Naive B cell (primary cell): ENCODE measurements at places on chromosomes 1 and 21.

DNA sequence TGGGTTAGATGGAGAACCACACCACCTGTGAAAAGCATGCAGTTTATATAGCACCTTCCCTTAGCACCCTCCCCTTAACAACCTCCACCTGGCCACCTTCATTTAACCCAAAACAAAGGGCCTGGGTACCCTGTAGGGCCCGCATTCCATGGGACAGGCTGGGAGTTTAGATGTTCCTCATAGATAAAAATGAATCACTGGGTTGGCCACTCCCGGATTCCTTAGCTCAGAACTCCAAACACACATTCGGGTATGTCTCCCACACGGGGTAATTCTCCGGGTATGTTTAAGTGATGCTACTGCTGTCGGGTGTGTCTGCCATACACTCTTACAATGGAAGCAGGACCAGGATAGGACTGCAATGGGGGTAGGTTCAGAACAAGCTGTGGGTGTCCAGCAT is 43.9 kb upstream of the FOXO6 start:
- DNase-seq, result no peak

GRCh38 chr1:210344706-210345105 is 16.0 kb downstream of the HHAT start:
- DNase-seq, result no peak

- no peak for DNase-seq
These were observed 180.7 kb upstream of the SGIP1 start for GRCh38 chr1:66353257-66353656.

DNA sequence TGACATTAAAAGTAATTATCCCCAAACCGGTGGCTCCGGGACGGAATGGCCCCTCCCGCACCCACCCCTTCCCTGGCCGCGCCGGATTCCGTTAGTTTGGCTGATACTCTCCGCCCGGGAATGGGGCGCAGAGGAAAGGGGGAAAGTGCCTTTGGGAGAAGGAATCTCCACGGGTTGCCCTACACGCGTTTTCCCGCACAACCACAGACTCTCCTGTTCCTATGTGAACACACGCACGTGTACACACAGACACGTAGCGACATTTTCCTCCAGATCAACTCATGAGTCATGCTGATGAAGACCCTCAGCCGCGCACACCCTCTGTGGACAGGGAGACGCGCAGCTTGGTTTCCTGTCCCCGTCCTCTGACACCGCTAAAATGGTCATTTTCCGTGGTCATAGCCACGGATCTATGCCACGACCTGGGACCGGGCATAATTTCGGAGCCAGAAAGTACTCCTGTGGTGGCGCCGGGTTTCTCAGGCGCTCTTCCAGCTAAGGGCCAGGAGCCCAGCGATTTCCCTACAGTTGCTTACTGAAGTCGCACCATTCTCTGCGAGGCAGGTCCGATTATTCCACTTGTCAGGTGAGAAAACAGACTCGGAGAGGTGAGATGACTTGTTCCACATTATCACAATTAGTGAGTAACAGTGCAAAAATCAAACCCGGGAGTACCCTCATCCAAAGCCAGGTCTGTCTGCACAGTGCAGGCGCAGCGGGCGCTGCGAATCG is 4.0 kb upstream of the DMRTA2 start:
- no peak for DNase-seq

- no peak for DNase-seq
These were observed 2.3 kb upstream of the SLC9A1 start for GRCh38 chr1:27157194-27157593.

DNA sequence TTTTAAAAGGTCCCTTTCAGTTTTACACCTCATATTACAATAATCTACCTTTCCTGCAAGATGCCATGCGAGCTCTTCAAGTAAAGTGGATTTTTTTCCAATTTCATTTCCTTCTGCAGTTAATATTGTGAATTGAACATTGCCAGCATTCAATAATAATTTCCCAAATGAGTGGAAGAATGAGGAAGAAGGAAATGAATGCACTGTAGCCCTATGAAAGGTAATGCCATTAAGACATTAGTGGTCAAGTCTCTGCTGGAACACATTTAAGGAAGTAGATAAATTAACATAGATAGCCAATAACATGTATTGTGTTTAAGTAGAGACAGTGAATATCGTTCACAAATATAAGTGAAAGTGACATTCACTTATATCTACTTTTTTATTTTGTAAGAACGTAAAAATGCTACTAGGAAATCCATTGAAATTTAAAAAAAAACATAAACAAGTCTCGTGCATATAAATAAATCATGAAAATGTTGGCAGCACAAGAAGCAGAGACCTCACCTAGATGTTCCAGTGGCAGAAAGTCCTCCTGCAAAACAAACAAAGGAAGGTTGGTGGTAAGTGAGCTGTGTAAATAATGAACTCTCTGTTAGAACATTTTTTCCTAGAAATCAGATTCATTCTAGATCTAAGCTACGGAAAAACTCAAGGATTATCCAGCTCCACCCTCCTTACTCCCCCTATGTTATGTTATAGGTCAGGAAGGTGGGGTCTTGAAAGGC is 17.7 kb downstream of the FCRL3 start:
- no peak for DNase-seq

GRCh38 chr1:66947267-66947666 is 22.5 kb downstream of the MIER1 start:
- DNase-seq, result no peak

- DNase-seq, result no peak
These were observed 218.7 kb downstream of the FMN2 start for GRCh38 chr1:240310226-240310925.

GRCh38 chr1:154435599-154436200 is 30.6 kb downstream of the IL6R start:
- DNase-seq, result no peak
